ENCODE measurements at places on chromosomes 5 and 9. TPM values are rescaled to one million over a fixed set of nuclear protein-coding genes. Genes with fewer than 3 reads are reported as not detected.

DNA sequence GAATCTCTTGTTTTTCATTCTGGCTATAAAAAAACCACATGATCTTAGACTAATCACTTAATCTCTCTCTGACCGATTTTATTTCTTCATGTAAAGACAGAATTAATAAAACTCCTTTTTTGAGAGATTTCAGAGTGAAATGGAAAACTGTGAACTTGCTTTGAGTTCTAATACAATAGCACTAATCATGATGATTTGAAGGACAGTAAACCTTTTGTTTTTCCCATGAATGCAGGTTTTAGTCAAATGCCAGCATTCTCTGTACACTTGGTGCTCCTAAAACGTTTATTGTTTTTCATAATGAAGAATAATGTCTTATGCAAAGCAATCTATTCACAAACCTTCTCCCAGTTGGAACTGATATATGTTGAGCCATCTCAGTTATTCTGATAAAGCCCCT is 86.8 kb downstream of the SLC24A2 start:
- H3K4me1 ChIP-seq: no peaks in the 10 kb centered on the region
- H3K27ac ChIP-seq: no peak overlapping the region
- no peaks in the 10 kb centered on the region for H3K36me3 ChIP-seq
- DNase-seq: no peak

GRCh38 chr5:173623296-173623771 is 6.9 kb upstream of the BOD1 start:
- no peak overlapping the region for H3K4me3 ChIP-seq
- H3K27ac ChIP-seq: no peak overlapping the region
- no peak for DNase-seq
- peaks cover 2% of the 10 kb centered on the region for H3K4me1 ChIP-seq

- no peaks in the 10 kb centered on the region for H3K36me3 ChIP-seq
- no peak overlapping the region for H3K27ac ChIP-seq
- no peak overlapping the region for H3K4me3 ChIP-seq
- DNase-seq: no peak
Observed at GRCh38 chr5:158080112-158080511, 221.2 kb upstream of the CLINT1 start.

DNA sequence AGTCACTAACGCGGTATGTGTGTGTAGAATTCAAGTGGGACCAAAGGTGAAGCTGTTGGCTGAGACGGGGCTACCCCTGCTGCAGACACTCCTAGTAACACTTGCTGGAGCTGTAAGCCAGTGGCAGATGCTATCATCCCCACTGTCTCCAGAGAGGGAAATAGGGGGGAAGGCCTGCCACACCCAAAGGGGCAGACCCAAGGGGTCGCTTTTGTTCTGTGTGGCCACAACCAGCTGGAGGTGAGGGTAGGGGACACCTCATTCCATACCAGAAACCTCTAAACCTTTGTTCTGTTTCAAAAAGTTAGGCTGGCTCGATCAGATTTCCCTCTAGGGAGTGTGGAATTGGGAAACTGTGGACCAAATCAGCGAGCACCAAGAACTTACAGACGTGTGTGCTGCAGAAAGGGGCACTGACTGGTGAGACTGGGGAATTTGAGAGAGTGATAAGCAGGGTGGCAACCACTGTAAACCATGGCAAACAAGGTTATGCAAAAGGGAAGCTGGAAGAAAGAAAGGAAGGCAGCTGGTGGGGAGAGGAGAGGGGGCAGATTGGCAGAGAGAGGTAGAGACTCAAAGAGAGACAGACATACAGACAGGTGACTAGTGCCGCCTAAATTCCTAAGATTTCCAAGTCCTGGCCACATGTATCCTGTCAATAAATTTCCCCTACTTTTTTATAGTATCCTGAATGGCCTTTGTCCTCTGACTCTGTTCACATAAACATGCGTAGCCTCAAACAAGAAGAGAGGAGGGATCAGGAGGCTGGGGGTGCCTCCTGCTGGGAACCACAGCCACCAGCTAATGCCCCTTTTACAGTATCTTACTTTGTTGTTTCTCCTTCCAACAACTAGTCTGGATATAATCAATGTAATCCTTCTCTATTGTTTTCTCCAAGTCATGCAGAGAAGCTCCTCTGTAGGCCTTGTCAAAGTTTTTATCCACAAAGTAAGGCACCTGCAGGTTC is 15.6 kb upstream of the SPATA24 start:
- peaks cover 4% of the 10 kb centered on the region for H3K4me1 ChIP-seq
- no peaks in the 10 kb centered on the region for H3K36me3 ChIP-seq
- no peak for DNase-seq
- no peak overlapping the region for H3K27ac ChIP-seq
- no peaks in the 10 kb centered on the region for H3K27me3 ChIP-seq

MZB1 gene
- polyA plus RNA-seq: 0.37 TPM

HEMGN gene
- 11.0 TPM for polyA plus RNA-seq

All from naive thymus-derived CD8-positive, alpha-beta T cell (primary cell).